ENCODE measurements at places on chromosomes 6 and 20. TPM values are rescaled to one million over a fixed set of nuclear protein-coding genes. Genes with fewer than 3 reads are reported as not detected.

GRCh38 chr6:166969390-166970002 lies 13.1 kb upstream of the RNASET2 start:
- no peaks in the 10 kb centered on the region for H3K4me1 ChIP-seq
- peaks cover 2% of the 10 kb centered on the region for H3K36me3 ChIP-seq
- H3K27ac ChIP-seq, result no peak overlapping the region
- no peaks in the 10 kb centered on the region for H3K27me3 ChIP-seq
- H3K4me3 ChIP-seq, result no peak overlapping the region

DNA sequence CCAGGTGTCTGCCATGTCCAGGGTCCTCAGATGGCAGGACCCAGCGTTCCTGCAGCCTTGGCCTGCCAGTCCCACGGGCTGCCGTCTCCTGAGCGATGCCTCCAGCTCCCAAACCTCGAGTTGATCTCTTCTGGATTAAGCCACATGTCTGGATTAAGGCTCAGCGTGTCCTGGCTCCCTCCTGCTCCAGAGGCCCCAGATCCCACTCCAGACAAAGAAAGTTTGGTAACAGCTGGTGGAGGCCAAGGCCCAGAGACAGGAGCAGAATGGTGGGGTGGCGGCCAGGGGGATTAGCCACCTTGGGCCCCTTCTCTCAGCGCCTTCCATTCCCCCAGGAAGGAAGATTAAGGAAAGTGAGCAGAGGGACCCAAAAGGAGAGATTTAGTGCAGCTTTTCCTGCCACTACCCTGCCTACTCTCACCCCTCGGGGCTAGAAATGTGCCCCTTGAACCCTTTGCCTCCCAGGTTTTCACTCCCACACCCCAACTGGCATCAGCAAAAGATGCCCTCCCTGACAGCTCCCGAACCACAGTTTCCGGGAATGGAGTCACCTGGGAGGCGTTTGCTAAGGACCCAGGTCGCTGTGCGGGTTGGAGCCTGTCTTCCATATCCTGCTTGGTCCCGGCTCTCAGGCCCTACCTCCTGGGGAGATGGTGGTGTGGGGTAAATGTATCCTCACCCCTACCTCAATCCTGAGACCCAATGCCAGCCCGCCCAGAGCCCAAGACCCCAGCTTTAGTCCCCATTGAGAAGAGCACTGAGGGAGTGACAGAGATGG lies 6.9 kb downstream of the SPDEF start:
- no peak overlapping the region for H3K4me3 ChIP-seq
- H3K36me3 ChIP-seq, result no peaks in the 10 kb centered on the region
- no peaks in the 10 kb centered on the region for H3K27me3 ChIP-seq
- DNase-seq, result no peak
- peaks cover 19% of the 10 kb centered on the region for H3K4me1 ChIP-seq

- H3K27ac ChIP-seq, result no peak overlapping the region
- no peak overlapping the region for H3K4me3 ChIP-seq
- no peak for DNase-seq
- H3K27me3 ChIP-seq, result peaks cover 2% of the 10 kb centered on the region
- no peaks in the 10 kb centered on the region for H3K36me3 ChIP-seq
Observed at GRCh38 chr20:46642265-46642968, 8.8 kb downstream of the SLC13A3 start.

DNA sequence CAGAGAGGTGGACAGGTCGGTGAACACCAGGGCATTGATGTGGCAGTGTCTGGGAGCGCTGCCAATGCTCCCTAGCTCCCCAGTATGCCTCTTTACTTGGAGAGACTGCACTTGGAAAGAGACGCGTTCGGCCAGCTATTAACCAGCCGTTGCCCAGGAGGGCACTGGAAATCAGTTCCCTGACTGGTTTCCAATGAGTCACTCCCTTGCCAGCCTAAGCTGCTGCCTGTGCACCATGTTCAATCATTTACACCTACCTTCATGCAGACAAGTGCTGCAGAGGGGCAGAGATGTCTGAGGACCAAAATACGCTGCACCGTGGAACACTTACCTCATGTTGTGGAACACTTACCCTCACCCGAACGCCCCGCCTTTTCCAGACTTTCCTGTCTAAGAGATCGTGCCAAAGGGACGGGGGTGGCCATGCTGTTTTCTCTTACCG lies 151.6 kb downstream of the SOBP start:
- no peaks in the 10 kb centered on the region for H3K27me3 ChIP-seq
- no peak for DNase-seq
- no peak overlapping the region for H3K4me3 ChIP-seq

DNA sequence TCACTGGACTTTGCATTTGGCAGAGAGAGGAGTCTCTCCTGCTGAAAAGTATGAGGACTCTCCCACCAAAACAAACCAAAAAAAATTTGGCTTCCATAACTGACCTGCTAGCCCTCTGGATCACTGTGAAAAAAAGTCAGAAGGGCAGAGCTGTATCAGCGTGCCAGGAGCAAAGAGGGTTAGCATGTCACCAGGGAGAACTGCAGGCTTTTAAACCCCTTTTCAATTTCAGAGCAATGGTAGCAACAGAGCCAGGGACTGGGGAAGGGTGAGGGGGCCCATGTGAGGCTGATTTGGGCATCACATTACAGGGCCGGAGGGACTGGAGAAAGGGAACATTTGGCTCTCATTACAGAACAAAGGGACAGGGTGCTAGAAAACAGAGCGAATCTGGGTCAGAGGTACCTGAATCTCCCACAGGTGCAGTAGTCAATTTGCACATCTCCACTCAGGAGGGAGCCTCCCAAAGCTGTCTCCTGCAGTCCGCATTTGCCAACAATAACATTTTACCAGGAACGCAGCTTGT lies 185.7 kb upstream of the EYA4 start:
- DNase-seq, result no peak
- H3K4me3 ChIP-seq, result no peak overlapping the region
- H3K36me3 ChIP-seq, result no peaks in the 10 kb centered on the region
- peaks cover 9% of the 10 kb centered on the region for H3K4me1 ChIP-seq

GRCh38 chr20:2283706-2284423 lies 11.9 kb upstream of the TGM3 start:
- H3K36me3 ChIP-seq, result no peaks in the 10 kb centered on the region
- no peak for DNase-seq
- peaks cover 2% of the 10 kb centered on the region for H3K27me3 ChIP-seq

The SLC22A16 gene
- not detected for total RNA-seq

The GJA10 gene
- total RNA-seq, result not detected

- DNase-seq, result no peak
- H3K4me1 ChIP-seq, result peaks cover 44% of the 10 kb centered on the region
Observed at GRCh38 chr6:169780571-169781091, 29.2 kb downstream of the ERMARD start.

The HCRTR2 gene
- total RNA-seq, result not detected

DNA sequence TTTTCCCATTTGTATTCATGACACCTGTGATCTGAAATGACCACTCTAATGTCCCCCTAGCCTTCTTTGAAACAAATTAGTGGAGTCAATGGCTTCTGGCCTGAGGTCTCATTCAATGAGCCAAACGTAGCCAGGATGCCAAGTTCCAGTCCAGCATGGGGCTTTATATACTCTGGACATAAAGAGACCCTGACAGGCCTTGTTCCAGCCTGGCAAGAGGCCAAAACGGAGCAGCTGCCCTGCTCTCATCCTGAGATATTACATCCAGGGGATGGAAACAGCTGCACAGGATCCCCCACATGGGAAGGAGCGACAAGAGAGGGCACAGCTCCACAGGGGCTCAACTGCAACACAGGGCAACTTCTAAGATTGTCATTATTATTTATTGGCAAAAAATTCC lies 437.8 kb downstream of the CDH26 start:
- no peaks in the 10 kb centered on the region for H3K4me1 ChIP-seq
- H3K36me3 ChIP-seq, result no peaks in the 10 kb centered on the region
- H3K27ac ChIP-seq, result no peak overlapping the region
- DNase-seq, result no peak
- H3K4me3 ChIP-seq, result no peak overlapping the region
- peaks cover 7% of the 10 kb centered on the region for H3K27me3 ChIP-seq

GRCh38 chr6:3412779-3413500 lies 43.9 kb downstream of the SLC22A23 start:
- no peak overlapping the region for H3K4me3 ChIP-seq
- H3K27ac ChIP-seq, result no peak overlapping the region
- H3K4me1 ChIP-seq, result peaks cover 20% of the 10 kb centered on the region
- DNase-seq, result no peak
- peaks cover 19% of the 10 kb centered on the region for H3K36me3 ChIP-seq

The ULBP2 gene
- 13.9 TPM for total RNA-seq

The ENPP3 gene
- not detected for total RNA-seq

DNA sequence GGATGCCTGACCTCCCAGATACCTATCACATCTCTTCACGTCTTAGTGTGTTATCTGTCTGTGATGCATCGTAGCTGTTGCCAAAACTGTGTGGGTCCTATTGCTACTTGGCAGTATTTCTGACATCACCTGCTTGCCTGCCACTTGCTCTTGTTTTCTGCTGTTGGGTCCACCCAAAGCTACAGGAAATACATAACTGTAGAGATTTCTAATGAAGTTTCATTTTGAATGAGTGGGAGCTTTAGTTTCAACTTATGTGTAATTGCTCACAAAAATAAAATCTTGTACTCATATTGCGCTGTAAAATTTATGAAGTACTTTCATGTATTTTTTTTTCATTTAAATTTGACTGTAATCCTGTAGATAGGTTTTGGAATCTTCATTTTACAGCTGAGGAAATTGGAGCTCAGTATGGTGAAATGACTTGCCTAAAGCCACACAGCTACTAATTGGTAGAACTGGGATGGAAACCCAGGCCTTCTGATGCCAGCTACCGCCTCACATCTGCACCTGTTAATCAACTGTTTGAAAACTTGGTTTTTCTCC lies 113.6 kb upstream of the MAN1A1 start:
- peaks cover 8% of the 10 kb centered on the region for H3K27me3 ChIP-seq
- DNase-seq, result no peak
- no peak overlapping the region for H3K27ac ChIP-seq
- H3K36me3 ChIP-seq, result peaks cover 2% of the 10 kb centered on the region

The ELOVL2 gene
- total RNA-seq, result 18.1 TPM

The IMPG1 gene
- not detected for total RNA-seq

- no peak overlapping the region for H3K27ac ChIP-seq
- DNase-seq, result no peak
- H3K27me3 ChIP-seq, result peaks cover 41% of the 10 kb centered on the region
- H3K36me3 ChIP-seq, result no peaks in the 10 kb centered on the region
- H3K4me3 ChIP-seq, result no peak overlapping the region
Observed at GRCh38 chr20:48458601-48459385, 369.0 kb downstream of the PREX1 start.

- DNase-seq, result no peak
- H3K27ac ChIP-seq, result no peak overlapping the region
- H3K27me3 ChIP-seq, result peaks cover 11% of the 10 kb centered on the region
- H3K4me1 ChIP-seq, result peaks cover 9% of the 10 kb centered on the region
Observed at GRCh38 chr20:20211274-20211987, 156.5 kb upstream of the INSM1 start.

DNA sequence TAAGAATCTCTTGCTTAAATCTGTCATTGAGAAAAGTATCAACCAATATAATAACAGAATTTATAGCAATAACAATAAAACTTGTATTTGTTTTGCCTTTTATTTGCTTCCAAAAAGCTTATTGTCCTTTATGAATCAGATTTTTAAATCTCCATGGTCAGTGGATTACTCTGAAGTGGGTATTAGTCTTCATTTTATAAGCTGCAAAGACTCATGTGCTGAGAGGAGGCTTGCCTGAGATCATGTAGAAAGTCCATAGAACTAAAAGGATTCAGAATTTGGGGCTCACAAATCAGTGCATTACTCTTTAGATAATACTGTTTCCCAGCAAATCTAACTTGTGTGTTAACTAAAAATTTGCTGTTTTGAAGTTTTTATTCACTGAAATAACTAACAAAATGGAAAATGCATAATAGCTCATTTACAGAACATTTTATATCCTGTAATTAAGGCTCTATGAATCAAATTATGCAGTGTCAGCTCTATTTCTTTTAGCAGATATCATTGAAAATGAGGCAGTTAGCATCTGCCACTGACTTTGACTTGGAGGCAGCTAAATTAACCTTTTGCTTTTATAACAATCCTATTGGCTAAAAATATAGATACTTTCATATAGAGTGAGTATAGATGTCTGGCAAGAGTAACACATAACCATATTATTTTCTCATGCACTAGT lies 781.1 kb upstream of the CITED2 start:
- no peaks in the 10 kb centered on the region for H3K4me1 ChIP-seq
- no peak for DNase-seq
- no peak overlapping the region for H3K27ac ChIP-seq

The TFAP2D gene
- total RNA-seq, result not detected

The GRM1 gene
- total RNA-seq, result not detected

The SLC32A1 gene
- total RNA-seq, result not detected

- DNase-seq, result no peak
- H3K4me1 ChIP-seq, result peaks cover 46% of the 10 kb centered on the region
- no peaks in the 10 kb centered on the region for H3K27me3 ChIP-seq
- H3K27ac ChIP-seq, result peak overlapping the region; percentile 86
- peak overlapping the region; percentile 86 for H3K4me3 ChIP-seq
- no peaks in the 10 kb centered on the region for H3K36me3 ChIP-seq
Observed at GRCh38 chr20:41617059-41617901, 897 bp downstream of the CHD6 start.

The SPAG4 gene
- 8.6 TPM for total RNA-seq

DNA sequence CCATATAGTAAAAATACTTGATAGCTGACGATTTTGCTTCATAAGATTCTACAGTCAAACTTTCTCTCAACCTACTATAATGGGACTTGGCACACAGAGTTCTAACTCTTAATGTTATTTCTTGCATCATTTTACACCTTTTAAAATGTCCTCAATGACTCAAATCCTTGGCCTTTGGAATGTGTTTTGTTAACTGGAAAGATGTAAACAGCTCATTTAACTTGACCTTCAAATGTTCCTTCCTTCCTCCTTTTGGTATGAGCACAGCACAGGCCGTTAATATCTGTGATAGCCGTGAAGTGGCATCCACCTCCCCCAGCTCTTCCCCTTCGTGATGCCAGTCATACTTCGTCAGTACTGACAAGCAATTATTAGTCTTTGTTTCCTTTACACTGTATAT lies 972.0 kb upstream of the CITED2 start:
- H3K27me3 ChIP-seq, result no peaks in the 10 kb centered on the region
- H3K4me3 ChIP-seq, result no peak overlapping the region
- DNase-seq, result no peak
- H3K36me3 ChIP-seq, result no peaks in the 10 kb centered on the region
- peak overlapping the region; percentile 60 for H3K27ac ChIP-seq

The NT5E gene
- 43.1 TPM for total RNA-seq

The SIRPG gene
- not detected for total RNA-seq

DNA sequence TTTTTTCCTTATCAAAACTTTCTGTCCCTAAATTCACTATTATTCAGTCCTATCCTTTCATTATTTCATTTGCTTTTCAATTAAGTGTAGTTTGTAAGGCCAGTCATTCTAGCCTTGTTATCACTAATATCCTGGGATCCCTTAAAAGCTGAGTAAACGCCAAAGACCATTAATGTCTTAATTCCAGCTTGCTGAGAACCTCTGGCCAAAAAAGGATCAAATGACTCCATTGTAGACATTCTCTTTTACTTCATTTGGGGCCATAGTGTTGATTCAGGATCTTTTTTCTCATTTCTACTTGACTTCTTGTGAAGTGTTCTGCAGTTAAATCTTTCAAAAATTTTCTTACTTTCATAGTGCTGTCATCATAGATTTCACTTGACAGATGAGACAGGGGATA lies 379.7 kb downstream of the LAMA2 start:
- peaks cover 4% of the 10 kb centered on the region for H3K27me3 ChIP-seq
- no peak overlapping the region for H3K27ac ChIP-seq
- H3K4me3 ChIP-seq, result no peak overlapping the region
- no peak for DNase-seq
- no peaks in the 10 kb centered on the region for H3K36me3 ChIP-seq

The GPR63 gene
- 1.1 TPM for total RNA-seq

The EPHA7 gene
- 55.4 TPM for total RNA-seq

The SAMD3 gene
- not detected for total RNA-seq

The GNAS-AS1 gene
- total RNA-seq, result 1.1 TPM

Measured in chondrocyte (in vitro differentiated cells).